ENCODE measurements at places on chromosomes 6 and 20. TPM values are rescaled to one million over a fixed set of nuclear protein-coding genes. Genes with fewer than 3 reads are reported as not detected.
A peak's percentile ranks its signal among the peaks of the same experiment; 100 is the strongest.

Gene RSPO4
- total RNA-seq, result not detected

Gene LST1
- not detected for total RNA-seq

Gene COX4I2
- total RNA-seq, result not detected

Gene MAP3K5
- total RNA-seq, result 5.1 TPM

Gene CLDN20
- not detected for total RNA-seq

- no peak overlapping the region for H3K27ac ChIP-seq
- no peaks in the 10 kb centered on the region for H3K27me3 ChIP-seq
- no peak overlapping the region for H3K4me3 ChIP-seq
- no peaks in the 10 kb centered on the region for H3K36me3 ChIP-seq
- no peaks in the 10 kb centered on the region for H3K4me1 ChIP-seq
- DNase-seq, result no peak
Observed at GRCh38 chr6:91523511-91523910, 936.6 kb upstream of the MAP3K7 start.

DNA sequence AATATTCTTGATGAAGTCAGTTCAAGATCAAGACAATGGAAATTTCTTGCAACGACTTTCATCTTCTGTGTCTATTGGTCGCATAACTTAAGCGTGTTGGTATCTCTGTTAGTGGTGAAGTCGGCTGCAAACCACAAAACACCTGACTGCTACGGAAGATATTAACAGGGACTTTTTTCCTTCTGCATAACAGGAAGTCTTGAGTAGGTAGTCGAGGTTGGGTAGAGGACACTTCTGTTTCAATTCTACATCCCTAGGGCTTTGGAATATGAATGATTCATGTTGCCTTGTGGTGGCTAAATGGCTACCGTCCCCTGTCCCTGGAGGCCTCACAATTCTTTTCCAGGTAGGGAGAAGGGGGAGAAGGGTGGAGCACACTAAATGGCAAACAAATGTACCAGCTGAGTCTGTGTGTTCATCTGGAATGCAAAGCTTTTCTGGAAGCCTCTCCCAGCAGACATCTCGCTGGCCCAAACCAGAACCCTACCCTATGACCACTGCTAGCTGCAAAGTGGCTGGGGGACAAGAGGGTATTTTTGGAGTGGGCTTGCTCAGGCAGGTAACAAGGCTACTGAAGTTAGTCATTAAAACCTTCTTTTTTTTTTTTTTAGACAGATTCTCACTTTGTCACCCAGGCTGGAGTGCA lies 34.6 kb upstream of the NKX2-2 start:
- H3K27me3 ChIP-seq, result peaks cover 18% of the 10 kb centered on the region
- H3K4me3 ChIP-seq, result no peak overlapping the region
- DNase-seq, result no peak
- H3K36me3 ChIP-seq, result no peaks in the 10 kb centered on the region
- no peak overlapping the region for H3K27ac ChIP-seq

DNA sequence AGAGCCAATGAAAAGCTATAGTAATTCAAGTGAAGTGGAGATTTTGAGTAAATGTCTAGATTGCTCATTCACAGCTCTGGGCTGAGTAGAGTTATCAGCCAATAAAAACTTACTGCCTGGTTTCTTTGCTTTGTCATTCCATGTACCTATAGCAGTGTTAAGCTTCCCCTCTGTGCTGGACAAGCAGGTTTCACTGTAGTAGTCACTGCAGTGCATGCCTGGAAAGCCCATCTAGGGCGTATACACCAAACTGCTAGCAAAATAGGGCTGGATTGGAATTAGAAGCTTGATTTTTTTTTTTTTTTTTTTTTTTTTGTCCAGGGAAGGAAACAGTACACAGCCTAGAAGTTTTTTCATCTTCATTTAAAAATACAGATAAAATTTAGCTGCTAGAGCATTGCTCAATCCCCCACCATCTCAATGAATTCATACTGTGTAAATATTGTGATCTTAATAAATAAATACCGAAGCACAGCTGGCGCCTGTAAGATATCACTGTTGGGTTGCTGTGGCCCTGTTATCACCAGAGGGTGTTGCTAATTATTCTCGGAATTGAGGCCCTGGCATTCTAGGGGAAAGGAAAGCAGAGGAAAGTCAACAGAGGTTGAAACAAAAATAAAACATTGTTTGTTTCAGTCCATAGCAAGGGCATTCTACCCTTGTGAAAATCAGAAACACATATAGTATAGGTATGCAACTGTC lies 968.5 kb upstream of the GJE1 start:
- H3K36me3 ChIP-seq, result no peaks in the 10 kb centered on the region
- no peaks in the 10 kb centered on the region for H3K27me3 ChIP-seq
- peaks cover 2% of the 10 kb centered on the region for H3K4me1 ChIP-seq
- H3K4me3 ChIP-seq, result no peak overlapping the region
- H3K27ac ChIP-seq, result no peak overlapping the region
- DNase-seq, result no peak

DNA sequence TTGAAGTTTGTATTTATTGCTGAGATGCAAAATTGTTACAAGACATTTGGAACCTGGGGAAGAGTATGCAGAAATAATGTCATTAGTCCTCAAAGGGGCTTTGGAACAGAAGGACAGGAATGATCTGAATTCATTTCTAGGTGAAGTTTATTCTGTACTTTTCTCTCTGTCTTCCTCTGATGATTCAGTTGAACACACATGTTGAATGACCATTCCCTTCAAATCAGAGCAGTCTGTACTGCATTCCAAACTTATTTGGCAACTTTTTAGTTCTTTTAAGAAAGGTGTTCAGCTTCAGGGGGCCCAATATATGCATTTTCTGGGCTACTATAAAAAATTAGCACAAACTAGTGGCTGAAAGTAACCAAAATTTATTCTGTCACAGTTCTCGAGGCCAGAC lies 213.9 kb upstream of the LAMP5 start:
- H3K4me3 ChIP-seq, result no peak overlapping the region
- H3K4me1 ChIP-seq, result peaks cover 38% of the 10 kb centered on the region
- H3K27ac ChIP-seq, result no peak overlapping the region

- no peak overlapping the region for H3K4me3 ChIP-seq
- H3K36me3 ChIP-seq, result peaks cover 6% of the 10 kb centered on the region
- H3K27me3 ChIP-seq, result no peaks in the 10 kb centered on the region
- peaks cover 42% of the 10 kb centered on the region for H3K4me1 ChIP-seq
- peak overlapping the region; percentile 65 for H3K27ac ChIP-seq
- no peak for DNase-seq
Observed at GRCh38 chr20:44594730-44595129, 12.4 kb downstream of the PKIG start.

DNA sequence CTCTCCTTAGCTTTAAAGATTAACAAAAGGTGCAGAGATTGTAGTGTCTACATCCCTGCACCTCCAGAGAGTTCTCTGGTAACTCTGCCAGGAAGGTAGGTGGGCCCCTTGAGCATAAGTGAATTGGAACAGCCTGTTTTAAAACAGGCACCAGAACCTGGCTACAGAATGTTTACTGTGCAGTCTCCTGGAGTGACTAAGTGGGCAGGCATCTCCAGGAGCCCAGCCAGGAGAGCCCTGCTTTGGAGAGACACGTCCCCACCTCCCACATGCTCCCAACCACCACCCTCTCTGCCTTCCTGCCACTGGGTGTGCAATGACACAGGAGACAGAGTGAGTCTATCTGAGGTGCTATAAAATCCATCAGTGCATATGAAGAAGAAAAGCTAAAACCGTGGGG lies 110.3 kb upstream of the EYA4 start:
- no peak for DNase-seq
- H3K4me1 ChIP-seq, result peaks cover 11% of the 10 kb centered on the region
- H3K36me3 ChIP-seq, result no peaks in the 10 kb centered on the region
- H3K27me3 ChIP-seq, result no peaks in the 10 kb centered on the region

DNA sequence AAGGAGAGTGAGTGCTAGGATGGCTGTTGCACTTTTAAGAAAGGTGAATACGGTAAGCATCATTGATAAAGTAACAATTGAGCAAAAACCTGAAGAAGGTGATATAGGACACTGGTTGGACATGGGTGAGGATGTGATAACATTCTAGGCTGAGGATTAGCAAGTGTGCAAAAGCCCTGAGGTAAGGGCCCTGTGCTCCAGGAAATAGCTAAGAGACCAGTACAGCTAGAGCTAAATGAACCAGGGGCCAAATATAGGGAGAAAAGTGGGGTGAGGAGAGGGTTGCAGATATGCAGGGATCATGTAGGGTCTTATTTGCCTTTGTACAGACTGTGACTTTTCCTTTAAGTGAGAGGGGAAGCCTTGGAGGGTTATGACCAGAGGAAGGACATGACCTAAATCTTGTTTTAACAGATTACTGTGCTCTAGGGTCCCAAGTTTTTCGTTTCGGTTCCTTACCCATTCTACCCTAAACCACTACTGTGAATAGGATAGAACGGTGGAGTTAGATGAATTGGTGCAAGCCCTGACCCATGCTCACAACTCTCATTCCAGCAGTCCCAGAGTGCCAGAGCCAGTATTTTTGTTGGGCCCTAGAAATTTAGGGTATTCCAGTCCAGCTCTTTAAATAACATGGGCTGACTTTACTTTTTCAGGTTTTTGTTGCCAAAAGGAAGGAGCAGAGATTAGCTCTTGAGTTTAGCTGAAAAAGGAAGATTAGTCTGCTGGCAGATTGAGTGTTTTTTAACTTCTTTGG lies 10.7 kb downstream of the MAPK14 start:
- DNase-seq, result no peak
- no peak overlapping the region for H3K4me3 ChIP-seq
- peaks cover 52% of the 10 kb centered on the region for H3K4me1 ChIP-seq
- H3K36me3 ChIP-seq, result no peaks in the 10 kb centered on the region

GRCh38 chr20:2130683-2131082 lies 29.1 kb downstream of the STK35 start:
- peak overlapping the region; percentile 58 for H3K27ac ChIP-seq
- no peak overlapping the region for H3K4me3 ChIP-seq
- peak; percentile 46 for DNase-seq
- H3K27me3 ChIP-seq, result no peaks in the 10 kb centered on the region
- peaks cover 3% of the 10 kb centered on the region for H3K36me3 ChIP-seq

DNA sequence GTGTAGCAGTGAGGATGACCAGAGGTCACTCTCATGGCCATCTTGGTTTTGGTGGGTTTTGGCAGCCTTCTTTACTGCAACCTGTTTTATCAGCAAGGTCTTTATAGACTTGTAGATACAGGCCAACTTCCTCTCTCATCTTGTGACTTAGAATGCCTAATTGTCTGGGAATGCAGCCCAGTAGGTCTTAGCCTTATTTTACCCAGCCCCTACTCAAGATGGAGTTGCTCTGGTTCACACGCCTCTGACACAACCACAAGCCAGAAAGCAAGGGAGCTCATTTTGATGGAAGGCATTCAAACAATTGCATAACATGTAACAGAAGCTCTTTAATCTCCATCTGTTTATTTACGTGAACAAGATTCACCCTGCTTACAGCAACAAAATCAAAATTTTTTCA lies 492.0 kb upstream of the SULF2 start:
- H3K27ac ChIP-seq, result no peak overlapping the region
- H3K4me1 ChIP-seq, result peaks cover 11% of the 10 kb centered on the region
- no peak for DNase-seq
- peaks cover 15% of the 10 kb centered on the region for H3K27me3 ChIP-seq
- H3K4me3 ChIP-seq, result no peak overlapping the region
- H3K36me3 ChIP-seq, result no peaks in the 10 kb centered on the region
